ENCODE measurements at places on chromosomes 16 and 17.

- DNase-seq, result no peak
Measured at GRCh38 chr17:63706336-63707082, 6.6 kb upstream of the LIMD2 start.

DNA sequence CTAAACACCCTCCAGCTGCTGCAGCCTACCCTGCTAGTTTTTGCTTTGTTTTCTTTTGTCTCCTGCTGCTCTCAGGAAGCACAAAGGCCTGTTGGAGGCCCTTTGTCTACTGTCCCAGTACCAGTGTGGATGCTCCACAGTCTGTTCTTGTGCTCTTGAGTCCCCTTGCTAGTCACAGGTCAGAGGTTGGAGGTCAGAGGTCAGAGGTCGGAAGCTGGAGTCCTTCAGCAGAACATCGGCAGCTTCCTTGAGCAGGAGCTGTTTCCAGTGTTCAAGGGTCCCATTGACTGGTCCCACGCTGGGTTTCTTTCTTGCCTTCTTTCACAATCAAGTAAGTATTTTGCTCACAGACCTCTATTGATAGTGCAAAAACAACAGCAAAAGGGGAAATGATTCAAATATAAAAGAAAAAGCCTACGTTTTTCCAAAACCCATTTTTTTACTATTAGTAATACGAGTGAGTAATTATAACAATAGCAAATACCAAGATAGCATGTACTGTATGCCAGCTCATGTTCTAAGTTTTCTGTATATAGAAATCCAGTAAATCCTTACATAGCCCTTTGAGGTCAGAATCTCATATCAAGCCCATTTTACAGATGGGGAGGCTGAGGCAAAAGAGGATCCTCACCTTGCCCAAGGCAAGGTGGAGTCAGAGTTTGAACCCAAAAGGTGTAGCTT is 10.9 kb upstream of the IL34 start:
- no peak for DNase-seq

GRCh38 chr16:56748191-56748590 is 18.3 kb downstream of the NUP93 start:
- DNase-seq, result no peak

- no peak for DNase-seq
Measured at GRCh38 chr17:42184713-42185620, at the start of gene HCRT. TSS of gene HCRT (minus strand) at chr17:42185452. CDS start at chr17:42185365, 87 bp downstream.

DNA sequence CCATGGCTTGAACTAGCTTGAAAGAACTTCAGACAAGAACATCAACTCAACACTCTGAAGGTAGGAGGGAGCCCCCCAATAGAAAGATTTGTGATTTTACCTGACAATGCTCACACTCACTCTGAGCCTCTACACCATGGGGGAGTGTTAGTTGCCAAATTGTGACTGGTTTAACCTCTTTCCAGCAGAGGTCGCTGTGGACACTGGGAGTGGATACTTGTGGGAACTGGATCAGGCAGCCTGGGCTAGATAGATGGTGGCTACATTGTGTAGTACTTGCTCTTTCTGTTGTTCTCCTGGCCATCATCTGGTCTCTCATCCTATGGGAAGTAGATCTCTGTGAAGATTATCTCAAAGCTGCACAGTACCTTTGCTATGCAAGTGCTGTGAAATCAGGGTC is 2.9 kb downstream of the SMPD3 start:
- DNase-seq, result peak; percentile 66
